ENCODE measurements at places on chromosomes 1 and 21.

- DNase-seq: peak; percentile 91
Observed at GRCh38 chr1:11842154-11843041, 5.2 kb downstream of the NPPA start.

GRCh38 chr1:2282556-2283270 lies 54.6 kb downstream of the SKI start:
- no peak for DNase-seq

DNA sequence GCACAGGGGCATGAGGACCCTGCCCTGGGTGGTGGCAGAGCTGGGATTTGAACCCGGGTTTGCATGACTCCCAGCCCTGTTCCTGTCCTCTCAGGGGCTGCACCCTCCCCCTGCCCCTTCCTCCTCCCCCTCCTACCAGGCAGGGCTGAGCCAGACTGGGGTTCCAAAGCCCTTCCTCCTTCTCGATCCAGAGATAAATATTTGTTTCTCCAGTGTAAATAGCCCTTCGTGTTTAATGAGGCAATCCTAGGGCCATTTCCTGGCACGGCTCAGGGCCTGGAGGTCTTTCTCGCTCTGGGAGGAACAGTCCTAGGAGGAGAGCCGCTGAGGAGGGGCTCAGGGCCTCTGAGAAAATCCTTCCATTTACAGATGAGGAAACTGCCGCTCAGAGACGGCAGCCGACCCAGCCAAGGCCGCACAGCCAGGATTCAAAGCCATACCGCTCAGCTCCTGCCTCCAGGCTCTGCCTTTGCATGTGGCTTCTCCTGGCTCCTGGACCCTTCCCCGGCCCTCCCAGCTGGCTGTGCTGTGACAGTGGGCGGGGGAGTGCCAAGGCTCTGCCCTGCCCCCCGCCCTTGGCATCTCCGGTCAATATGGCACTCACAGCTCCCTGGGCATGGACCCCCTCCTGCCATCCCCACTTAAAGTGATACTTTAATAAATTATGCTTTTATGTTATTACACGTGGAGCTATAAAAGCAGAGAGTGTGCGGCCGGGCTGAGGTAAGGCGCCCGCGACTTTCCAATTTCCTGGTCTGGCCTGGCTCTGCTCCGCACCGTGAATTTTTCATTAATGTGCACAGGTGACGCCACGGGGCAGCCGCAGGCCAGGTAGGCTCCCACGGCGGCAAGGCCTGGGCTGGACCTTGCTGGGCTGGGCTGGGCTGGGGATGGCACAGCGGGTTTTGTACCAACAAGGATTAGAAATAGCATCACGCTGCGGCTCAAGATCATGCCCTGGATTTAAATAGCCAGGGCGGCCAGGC lies 114.7 kb upstream of the WNT4 start:
- no peak for DNase-seq

GRCh38 chr1:238457610-238458009 lies 566.9 kb upstream of the ZP4 start:
- DNase-seq: no peak

- DNase-seq: no peak
Observed at GRCh38 chr21:30355906-30356305, 7.5 kb upstream of the KRTAP23-1 start.

- no peak for DNase-seq
Observed at GRCh38 chr1:107326824-107327445, 186.1 kb downstream of the NTNG1 start.

DNA sequence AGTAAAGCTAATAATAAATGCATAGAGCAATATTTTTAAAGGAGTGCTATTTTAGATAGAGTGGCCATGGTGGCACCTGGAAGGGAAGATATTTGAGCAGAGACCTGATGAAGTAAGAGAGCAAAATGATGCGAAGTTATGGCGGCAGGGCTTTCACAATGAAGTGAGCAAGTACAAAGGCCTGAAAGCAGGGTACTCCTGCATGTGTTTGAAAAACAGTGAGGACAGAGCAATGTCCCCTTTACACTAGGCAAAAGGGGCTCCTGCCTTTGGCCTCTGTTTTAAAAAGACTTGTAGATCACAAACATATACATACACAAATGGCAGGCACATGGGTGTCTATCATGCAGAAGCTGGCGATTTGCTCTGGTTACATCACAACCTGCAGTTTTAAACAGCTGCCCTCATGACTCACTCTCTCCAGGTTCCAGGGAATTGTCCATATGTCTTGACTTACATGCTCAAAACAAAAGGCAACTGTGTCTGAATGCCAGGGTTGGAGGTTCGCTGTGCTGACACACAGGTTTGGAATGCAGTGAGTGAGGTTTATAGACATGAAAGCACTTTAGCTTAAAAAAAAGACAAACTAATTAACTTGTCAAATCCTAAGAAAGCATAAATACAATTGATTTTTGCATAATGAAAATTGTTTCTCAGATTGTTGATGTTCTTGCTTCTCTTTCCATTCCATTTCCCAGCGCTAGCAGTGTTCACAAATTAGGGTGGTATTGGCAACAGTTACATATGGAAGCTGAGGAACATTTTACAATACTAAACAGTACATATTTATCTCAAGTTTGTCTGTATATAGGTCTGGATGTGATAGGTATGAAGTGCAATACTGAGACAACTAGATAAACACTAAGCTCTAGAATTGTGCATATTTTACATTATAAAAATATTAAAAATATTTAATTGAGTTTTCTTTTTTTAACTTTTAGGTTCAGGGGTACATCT lies 313.9 kb downstream of the BARHL2 start:
- DNase-seq: no peak

DNA sequence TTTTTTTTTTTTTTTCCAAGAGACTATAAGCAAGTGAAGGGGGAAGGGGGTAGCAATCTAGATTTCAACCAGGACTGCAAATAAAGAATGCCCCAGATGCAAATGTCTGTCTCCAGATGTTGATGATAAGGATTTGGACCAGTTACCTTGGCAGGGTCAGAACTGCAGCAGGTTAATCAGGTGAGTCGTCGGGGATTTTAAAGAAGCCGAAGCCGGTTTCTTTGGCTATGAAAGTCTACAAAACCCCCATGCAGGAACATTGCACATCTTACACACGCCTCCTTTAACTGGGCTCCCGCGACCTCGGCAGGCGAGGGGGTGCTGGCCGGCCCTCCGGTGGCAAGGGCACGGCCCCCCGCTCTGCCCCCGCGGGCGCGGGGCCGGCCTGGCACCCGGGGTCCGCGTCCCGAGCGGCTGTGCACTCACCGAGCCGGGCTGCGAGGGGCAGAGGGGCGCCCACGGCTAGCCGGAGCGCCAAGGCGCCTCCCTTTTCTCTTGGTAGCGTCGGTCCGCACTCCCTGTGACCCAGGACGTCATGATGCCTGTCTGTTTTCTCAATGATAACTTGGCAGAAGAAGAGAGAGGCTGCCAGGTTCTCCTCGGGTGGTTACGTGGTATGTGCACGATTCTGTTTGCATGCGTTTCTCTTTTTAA lies 366.3 kb upstream of the ESRRG start:
- DNase-seq: no peak

GRCh38 chr1:42767510-42768000 lies 506 bp downstream of the C1orf50 start:
- no peak for DNase-seq

- DNase-seq: no peak
Observed at GRCh38 chr1:50491142-50491541, 67.9 kb upstream of the DMRTA2 start.

GRCh38 chr1:186442651-186443375 lies 18.1 kb downstream of the PDC start:
- DNase-seq: no peak

GRCh38 chr21:14744368-14744767 lies 198.3 kb upstream of the SAMSN1 start:
- DNase-seq: no peak

- DNase-seq: no peak
Observed at GRCh38 chr1:168485048-168485447, 58.7 kb downstream of the XCL2 start.

GRCh38 chr1:233700338-233700737 lies 86.4 kb downstream of the KCNK1 start:
- DNase-seq: no peak

GRCh38 chr1:49171941-49172593 lies 395.4 kb upstream of the BEND5 start:
- DNase-seq: no peak

DNA sequence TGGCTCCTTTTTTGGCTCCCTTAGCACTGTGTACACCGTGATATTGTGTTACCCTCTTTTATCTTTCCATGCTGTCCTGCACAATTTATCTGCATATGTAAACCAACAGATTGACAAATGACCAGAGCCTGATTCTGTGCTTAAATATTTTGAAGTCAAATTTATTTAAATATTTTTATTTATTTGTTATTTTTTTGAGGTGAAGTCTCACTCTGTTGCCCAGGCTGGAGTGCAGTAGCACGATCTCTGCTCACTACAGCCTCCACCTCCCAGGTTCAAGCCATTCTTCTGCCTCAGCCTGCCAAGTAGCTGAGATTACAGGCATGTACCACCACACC lies 12.8 kb downstream of the PMF1 start:
- DNase-seq: no peak

GRCh38 chr1:203187304-203187685 lies 791 bp upstream of the CHI3L1 start:
- no peak for DNase-seq

DNA sequence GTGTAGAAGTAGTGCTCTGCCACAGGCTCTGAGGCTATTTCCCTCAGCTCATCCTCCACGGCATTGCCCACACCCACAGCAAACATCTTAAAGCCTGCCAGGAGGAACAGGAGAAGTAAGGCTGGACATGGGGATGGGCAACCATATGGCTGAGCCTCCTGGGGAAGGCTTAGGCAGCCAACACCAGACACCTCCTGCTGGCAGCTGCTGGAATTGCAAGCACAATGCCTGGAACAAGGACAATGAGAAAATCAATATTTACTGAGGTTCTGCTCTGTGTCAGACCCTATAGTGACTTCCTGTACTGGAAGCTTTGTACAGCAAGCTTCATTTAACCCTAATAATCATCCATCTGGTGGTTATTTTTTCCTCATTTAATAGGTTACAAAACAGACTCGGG lies 8.2 kb downstream of the MATN1 start:
- DNase-seq: no peak

- DNase-seq: no peak
Observed at GRCh38 chr21:46264046-46264689, 21.2 kb downstream of the MCM3AP start.

GRCh38 chr1:84842748-84843231 lies 50.2 kb downstream of the LPAR3 start:
- DNase-seq: no peak

- DNase-seq: peak; percentile 5
Observed at GRCh38 chr1:201795066-201795465, 33.9 kb upstream of the IPO9 start.

DNA sequence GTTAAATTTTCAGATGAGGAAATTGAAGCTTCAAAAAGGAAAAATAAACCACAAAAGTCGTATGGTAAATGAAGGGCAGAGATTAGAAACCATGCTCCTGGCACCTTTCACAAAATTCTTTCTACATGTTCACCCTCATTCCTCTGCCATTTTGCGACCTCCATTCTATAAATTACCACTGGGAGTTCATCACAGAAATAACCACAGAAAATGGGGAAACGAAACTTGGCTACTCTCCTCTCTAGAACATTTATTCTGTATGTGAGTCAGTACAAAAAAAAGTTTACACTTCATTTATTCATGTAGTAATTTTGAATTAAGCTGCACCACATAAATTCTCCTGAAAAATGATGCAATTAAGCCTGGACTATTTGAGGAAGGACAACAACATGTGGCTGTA lies 320.9 kb upstream of the C1orf87 start:
- no peak for DNase-seq

DNA sequence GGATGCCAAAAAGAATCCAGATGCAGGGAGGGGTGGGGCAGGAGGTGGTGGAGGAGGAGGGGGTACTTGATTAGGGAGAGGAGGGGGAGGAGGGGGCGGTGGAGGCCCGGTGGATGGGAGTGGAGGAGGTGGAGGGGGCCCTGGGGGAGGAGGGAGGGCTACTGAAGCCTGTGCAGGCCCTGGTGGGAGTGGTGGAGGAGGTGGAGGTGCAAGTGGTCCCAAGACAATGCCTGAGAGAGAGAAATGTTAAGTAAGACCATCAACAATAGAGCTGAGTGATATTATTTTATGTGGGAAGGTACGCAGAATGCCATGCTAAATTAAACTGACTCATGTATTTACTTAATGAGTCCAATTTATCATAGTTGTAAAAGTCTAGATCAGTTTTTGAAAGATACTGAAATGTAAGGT lies 86.8 kb upstream of the LBR start:
- no peak for DNase-seq

DNA sequence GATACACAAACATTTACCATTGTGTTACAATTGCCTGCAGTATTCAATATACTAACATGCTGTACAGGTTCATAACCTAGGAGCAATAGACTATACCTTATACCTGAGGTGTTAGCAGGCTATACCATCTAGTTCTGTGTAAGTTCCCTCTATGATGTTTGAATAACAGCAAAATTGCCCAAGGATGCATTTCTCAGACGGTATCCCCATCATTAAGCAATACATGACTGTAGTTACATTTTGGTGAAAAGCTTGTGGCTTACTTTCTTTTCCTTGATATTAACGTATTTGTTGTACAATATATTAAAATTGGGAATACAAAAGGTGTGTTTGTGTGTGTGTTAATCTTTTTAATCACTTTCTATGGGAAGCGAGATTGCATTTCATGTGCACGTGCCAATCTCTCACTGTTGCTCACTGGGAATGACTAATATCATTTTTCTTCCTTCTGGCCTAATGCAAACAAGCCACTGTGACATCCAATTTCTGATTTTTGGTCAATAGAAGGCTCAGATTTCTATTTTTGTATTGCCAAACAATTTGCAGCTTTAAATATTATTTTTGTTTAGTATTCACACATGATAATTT lies 36.7 kb upstream of the WLS start:
- DNase-seq: no peak

DNA sequence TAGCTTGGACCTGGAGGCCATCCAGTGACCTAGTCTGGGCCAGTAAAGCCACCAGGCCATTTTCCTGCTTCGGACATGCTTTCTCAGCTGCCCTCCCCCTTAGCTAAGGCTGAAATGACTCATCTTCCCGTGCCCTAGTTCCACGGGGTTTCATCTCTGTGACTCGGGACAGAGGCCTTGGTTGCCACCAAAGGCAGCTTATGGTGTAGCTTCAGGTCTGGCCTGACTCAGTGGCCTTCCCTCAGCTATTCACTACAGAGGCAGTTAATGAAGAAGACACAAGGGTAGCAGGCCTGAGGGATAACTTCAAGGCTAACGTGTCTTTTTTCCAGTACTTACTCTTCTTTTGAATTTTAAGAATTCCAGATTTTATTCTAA lies 82.4 kb downstream of the PBX1 start:
- DNase-seq: no peak

GRCh38 chr1:156480016-156480370 lies 20.6 kb downstream of the MEF2D start:
- DNase-seq: no peak

DNA sequence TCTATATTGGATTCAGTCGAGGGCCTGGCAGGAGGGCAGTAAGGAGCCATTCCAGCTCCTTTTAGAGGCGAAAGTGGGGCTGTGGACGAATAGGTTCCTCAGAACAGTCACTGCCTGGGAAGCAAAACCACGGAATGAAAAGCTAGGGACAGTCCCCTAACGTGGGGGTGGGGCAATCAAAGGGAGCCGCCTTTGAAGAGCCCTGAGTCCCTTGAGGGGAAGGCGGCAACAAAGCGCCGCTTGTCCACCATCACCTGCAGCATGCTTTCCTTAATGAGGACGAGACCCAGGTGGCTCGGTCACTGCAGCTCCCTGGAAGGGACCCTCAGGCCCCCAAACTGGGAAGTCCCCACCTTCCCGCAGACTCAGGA lies 184.7 kb downstream of the ETS2 start:
- no peak for DNase-seq

GRCh38 chr1:9167638-9168037 lies 38.7 kb upstream of the GPR157 start:
- no peak for DNase-seq
